ENCODE measurements at places on chromosomes 2 and 18.

DNA sequence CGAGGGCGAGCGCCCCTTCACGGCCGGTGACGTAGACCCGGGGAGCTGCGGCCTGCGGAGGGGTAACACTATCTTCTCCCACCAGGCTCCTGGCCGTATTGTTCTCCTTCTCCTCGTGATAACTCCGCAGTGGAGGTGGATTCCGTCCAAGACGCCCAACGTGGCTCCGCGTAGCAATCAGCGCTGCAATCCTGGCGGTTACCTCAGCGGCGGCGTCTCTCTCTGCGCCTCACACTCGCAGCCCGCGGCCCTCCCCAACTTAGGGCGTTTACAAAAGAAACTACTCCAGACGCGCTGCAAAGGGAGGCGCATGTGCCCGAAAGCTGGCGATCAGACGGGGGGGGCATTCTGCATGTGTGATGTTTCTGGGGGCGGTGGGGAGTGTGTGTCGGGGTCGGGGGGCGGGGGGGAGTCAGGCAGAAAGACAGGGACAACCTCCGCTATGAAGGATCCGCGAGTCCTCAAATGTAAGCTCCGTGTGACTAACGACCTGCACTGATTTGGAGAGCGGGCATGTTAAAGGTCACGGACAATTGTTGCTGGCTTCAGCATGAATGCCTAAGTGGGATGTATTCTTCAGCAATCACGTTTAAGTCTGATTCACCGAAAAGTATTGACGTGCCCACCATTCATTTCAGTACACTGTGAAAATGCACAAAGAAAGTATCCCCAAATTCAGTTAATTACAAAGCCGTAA lies 1.3 kb upstream of the ZNF516 start:
- DNase-seq = no peak

DNA sequence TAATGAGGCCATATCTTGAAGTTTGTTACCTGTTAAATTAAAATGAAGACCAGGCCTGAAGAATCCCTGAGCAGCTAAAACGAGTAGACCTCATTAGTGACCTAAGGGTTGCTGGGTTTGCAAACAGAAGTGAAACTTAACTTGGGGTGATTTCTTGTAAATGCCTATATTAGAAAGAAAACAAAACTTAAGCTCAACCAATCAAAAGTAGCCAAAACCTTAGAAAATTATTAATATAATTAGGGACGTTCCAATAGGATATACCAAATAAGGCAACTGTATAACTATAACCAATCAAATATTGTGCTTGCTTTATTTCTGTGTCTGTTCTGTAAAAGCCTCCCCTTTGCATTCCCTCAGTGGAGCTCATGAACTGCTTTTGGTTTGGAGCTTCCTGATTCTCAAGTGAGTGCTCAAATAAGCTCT lies 137.9 kb upstream of the VRK2 start:
- DNase-seq = no peak

GRCh38 chr2:152822676-152823075 lies 104.3 kb downstream of the ARL6IP6 start:
- DNase-seq = no peak

DNA sequence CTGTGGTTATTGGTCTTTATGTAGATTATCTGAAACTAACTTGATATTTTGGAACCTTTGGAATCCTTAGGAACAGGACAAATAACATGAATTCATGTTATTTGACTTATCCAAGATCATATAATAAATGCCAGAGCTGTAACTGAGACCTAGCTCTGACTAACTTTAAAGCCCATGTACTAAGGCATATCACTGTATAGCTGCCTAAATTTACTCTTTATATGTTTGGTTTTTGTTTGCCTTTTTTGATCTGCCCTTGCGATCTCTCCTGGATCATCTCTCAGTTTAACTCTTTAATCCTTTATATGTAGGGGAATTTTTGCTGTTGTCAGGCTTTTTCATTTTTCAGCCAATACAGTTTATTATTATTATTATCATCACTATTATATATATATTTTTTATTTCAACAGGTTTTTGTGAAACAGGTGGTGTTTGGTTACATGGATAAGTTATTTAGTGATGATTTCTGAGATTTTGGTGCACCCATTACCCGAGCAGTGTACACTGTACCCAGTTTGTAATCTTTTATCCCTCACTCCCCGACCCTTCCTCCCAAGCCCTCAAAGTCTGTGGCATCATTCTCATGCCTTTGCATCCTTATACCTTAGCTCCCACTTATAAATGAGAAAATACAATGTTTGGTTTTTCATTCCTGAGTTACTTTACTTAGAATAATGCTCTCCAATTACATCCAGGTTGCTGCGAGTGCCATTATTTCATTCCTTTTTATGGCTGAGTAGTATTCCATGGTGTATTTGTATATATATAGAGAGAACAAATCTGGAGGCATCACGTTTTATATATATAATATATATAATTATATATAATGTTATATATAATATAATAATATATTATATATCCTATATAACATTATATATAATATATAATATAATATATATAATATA lies 48.9 kb downstream of the APLF start:
- DNase-seq = no peak

GRCh38 chr2:121160366-121160765 lies 124.6 kb downstream of the TFCP2L1 start:
- no peak for DNase-seq

DNA sequence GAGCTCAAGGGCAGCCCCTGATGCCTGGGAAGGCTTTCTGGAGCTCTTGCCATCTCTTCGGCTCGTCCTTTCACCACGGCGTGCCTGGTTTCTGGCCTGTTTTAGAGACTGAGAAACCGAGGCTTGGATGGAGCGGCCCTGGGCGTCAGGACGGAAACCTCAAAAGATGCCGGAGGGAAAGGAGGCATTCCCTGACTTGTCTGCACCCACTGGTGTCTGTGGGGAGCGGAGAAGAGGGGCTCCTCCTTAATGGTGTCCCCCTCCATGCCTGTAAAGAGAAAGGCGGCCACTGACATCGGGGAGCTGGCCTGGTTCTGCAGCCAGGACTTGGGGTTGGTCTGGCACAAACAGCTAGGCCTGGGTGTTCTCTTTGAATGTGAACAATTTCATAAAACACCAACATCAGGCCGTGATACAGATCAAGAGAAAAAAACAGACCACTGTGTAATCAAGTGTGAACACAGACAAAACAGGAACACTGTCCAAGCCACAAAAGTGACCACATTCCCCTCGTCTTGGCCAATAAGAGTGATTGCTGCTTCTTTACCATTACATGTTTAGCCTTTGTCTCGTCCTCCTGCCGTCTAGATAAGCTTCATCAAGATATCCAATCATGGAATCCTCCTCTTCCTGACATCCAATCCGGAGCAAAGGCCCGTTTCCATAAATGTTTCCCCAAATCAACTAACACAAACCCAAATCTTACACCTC lies 633 bp upstream of the ILKAP start:
- no peak for DNase-seq

DNA sequence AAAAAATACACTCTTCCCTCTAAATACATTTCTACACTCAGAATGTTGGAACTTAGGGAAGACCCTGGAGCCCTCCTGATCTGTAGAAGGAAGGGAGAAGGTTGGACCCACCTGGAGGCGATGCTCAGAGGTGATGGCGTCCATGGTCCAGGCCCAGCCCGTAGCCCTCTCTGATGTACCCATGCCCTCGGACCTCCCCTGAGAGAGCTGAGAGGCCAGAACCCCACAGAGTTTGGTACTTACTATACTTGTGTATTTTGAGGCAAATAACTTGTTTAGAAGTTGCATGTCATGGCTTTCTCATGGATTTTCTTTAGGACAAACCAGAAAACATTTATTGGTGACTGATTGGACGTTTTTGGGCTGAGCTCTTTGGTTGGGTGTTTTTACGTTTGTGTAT lies 10.5 kb downstream of the CTDP1 start:
- DNase-seq = no peak

- DNase-seq = no peak
Observed at GRCh38 chr2:189037518-189037917, 63.3 kb downstream of the COL3A1 start.

DNA sequence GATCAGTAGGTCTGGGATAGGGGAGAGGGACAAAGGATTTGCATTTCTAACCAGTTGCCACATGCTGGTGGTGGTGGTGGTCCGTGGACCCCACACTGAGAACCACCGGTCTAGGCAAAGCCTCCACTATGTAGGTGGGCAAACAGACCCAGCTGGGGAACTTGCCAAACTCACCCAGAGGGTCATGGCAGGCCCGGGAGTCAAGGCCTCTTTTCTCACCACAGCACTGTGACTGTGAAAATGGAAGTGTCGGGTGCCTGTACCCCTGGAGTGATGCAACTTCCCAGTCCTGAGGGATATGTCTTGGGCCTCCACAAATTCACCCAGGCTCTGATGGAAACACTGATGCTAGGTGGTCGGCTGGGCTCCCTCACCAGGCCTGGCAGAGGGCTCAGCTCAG lies 101.2 kb upstream of the SMAD2 start:
- DNase-seq = no peak

GRCh38 chr2:30433541-30434299 lies 13.3 kb upstream of the LCLAT1 start:
- no peak for DNase-seq

DNA sequence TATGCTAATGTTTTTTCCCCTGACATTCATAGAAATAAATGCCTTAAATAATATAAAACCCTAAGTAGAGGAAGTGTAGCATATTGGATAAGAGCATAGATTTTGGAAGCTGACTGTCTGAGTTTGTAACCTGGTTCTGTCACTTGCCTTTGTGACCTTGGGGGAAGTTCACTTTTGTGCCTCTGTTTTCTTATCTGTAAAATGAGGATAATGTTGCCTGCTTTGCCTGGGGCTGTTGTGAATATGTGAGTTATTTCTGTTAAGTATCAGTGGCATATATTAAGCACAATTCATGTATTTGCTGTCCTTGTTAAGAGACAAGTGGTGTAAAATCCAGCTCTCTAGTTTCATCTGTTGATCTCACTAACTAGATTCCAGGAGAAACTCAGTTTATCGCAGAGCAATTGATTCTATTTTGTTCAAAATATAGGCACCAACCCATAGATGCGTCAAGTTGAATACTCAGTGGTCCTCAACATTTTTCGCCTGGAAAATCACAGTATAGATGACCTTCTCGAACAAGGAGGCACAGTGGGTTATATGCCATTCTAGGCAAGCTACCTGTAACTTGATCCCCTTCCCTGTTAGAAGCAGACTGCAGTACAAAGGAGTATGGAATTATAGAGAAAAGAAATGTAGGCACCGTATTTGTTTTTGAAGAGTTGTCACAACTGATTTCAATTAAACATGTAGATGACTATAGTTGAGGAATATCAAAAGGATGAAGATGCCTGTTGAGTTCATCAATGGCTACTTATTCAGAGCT lies 67.0 kb downstream of the SOCS6 start:
- DNase-seq = no peak

DNA sequence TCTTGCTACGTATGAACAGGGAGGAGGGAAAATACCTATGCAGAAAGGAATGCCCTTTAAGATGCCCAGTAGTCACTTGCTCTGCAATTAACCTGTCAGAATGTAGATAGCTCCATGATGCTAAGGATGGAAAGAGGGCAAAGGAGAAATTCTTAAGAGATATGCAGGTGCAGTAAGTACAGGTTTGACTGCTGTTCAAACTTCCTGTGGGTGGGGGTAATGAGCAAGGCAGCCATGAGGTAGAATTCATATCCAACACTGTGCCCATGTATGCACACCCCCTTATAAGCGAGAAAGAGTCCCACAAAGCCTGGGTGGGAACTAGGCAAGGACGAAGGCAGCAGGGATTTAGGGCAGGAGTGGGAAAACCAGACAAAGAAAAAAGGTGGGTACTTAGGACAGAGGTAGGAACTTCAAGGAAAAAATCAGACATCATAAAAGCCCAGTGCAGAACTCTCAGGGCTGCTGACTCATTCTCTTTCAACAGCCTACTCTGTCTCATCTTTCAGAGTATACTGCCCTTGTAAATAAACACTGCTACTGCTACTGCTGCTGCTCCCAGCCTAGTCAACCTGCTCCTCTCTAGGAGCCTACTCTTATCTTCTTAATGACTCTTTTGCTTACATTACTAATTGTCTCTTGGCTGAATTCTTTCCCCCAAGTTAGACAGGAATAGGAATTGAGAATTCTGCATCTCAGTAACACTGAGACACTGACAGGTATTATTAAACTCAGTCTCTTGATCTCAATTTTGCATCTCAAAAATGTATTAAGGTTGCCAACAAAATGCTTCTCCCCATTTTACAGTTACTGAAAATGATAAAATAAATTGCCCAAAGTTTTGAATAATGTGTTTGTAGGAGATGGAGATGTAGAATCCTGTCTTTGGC lies 189.0 kb downstream of the PTH2R start:
- DNase-seq = no peak

GRCh38 chr2:79530443-79530842 lies 17.6 kb downstream of the CTNNA2 start:
- no peak for DNase-seq

DNA sequence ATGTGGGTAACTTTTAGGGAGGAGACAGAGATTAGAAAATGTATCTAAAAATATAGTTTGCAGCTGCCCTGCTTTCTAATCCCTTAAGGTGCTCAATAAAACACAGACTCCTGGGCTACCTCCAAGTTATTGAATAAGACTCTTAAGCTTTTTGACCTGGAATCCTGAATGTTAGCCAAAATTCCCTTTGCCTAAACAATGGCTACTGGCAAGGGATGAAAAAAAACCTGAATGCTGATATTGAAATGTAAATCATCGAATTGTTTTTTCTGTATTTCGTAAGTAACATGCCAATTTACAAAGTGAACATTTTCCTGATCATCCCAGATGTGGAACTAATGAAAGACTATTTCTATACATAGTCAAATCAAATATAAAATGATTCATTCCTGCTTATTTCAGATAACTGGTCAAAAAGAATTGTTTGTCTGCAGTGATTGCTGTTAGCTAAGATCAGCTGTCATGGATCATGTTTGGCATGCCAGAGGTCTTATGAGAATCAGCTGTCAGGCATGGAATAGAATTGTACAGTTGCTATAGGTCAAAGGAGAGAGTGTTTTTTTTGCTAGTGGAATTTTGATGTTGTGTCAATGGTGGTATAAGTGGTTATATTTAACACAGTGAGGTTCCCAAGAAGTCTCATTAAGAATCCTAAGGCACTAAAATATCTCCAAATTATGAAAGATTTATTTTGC lies 363.6 kb upstream of the CWC22 start:
- DNase-seq = no peak

DNA sequence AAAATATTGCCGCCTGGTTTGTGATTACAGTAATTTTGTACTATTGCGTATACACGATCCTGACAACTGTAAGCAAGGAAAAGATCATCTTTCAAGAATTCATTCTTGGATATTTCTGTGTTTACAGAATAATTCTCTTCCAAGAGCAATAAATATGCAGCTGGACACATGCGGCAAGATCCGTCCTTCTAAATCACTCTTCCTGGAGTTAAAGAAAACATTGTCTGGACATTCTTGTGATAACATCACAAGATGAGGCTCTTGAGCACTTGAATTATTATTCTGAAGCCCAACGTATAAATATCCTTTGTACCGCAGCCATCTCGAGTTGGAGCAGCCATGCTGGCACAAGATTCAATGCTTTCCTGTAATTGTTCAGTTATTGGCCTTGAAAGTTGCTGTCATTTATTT lies 9.9 kb downstream of the FHL2 start:
- no peak for DNase-seq

GRCh38 chr2:149040451-149040850 lies 2.0 kb downstream of the LYPD6B start:
- peak; percentile 31 for DNase-seq

- no peak for DNase-seq
Observed at GRCh38 chr2:231571661-231572191, 20.9 kb upstream of the TEX44 start.

Data from stimulated activated CD8-positive, alpha-beta memory T cell treated with anti-CD3 and anti-CD28 coated beads, Interleukin-7, amount 100 ng/mL, for 1 hour (primary cell).